AG08395 (cell line): ENCODE measurements at places on chromosomes 2 and 18.

DNA sequence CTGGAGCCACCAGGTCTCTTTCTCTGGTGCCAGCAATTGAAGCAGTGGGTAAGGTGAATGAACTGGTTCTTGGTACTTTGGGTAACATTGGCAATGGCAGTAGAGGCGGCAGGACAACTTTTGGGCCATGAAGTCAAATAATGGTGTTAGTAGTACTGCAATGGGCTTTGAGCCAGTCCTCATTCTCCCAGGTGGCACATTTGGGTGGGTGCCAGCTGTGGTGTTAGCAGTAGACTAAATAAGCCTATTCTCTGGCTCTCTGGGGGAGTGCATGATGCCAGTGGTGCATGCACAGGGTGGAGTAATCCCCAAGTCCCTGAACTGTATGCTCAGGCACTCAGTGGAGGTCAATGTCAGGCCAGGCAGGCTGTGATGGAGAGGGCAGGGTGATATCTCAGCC, 120.2 kb upstream of the LRRTM4 start:
- DNase-seq: no peak

- DNase-seq: no peak
Observed at GRCh38 chr2:29010946-29011345, 29.8 kb downstream of the TOGARAM2 start.

DNA sequence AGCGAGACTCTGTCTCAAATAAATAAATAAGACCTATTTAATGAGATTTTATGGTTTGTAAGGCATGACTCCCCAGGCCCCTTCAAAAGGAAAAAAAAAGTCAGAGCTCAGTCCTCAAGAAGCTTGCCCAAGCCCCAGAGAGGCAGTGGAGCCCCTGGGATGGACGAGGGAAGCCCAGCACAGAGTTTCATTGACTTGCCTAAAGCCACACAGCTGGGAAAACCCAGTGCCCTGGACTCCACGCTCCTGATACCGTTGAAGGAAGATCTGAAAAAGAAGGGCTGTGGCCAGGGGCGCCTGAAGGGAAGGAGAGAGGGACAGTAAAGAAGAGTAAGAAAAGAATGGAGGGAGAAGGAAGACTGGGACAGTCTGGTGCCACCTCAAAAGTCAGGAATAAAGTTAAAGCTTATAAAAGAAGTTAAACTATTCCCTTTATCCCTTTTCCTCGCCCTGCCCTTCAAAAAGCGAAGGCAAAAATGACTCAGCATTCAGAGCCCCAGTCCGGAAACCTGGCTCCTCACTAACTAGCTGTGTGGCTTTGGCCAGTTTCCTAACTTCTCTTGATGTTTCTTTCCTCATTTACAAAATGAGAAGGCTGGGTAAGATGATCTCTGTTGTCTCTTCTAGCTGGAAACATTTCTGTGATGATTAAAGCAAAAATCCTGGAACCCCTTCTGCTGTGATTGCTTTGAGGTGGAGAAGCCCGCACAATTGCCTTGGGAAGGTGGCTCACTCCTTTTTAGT, 46.7 kb downstream of the LYPD1 start:
- peak; percentile 87 for DNase-seq

GRCh38 chr2:201420442-201421113, 30.7 kb downstream of the TRAK2 start:
- DNase-seq: peak; percentile 44

GRCh38 chr2:119136093-119136492, 22.5 kb downstream of the C1QL2 start:
- DNase-seq: no peak

DNA sequence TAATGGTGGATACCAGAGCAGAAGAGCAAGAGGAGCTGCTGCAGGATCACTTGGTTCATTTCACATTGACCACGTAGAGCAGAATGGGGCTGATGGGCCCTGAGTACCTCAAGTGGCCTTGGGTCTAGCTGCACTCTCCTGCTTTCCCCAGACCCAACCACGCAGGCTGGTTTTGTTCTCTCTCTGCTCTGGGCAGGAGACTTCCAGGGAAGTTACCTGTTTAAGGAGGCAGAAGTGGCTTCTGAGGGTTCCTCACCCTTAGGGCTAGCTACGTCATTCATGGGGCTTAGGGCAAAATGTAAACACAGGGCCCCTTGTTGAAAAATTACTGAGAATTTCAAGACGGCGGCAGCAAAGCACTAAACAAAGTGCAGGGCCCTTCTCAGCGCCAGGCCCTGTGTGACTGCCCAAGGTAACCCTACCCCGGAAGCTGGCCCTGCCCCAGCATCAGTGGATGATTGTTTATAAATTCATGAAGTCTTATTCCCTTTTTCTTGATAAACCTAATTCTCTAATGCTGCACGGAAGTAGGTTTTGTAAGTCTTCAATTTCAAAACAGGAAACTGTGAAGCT, 75.9 kb downstream of the TMEM182 start:
- DNase-seq: no peak

GRCh38 chr2:227052879-227053278, 111.1 kb downstream of the COL4A4 start:
- no peak for DNase-seq

- no peak for DNase-seq
Observed at GRCh38 chr2:28952836-28953211, 28.3 kb upstream of the TOGARAM2 start.

GRCh38 chr18:47868744-47869143, 61.7 kb downstream of the SMAD2 start:
- DNase-seq: no peak

DNA sequence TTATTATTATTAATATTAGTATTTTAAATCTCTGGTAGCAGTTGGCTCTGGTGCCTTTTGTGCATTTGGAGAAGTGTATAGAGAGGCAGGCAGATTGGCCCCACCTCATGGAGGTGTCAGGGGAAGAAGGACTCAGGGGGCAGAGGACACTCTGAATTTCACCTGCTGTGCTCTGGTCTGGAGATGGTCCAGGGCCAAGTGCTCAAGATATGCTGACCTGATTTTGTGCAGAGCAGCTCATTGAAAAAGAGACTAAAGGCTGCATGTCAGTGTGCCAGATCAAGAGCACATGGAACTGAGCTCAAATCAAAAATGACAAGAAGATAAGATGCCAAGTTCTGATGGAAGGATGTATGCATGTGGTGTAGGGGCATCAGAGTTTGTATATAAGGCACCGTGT, 323.6 kb upstream of the TNP1 start:
- DNase-seq: no peak

DNA sequence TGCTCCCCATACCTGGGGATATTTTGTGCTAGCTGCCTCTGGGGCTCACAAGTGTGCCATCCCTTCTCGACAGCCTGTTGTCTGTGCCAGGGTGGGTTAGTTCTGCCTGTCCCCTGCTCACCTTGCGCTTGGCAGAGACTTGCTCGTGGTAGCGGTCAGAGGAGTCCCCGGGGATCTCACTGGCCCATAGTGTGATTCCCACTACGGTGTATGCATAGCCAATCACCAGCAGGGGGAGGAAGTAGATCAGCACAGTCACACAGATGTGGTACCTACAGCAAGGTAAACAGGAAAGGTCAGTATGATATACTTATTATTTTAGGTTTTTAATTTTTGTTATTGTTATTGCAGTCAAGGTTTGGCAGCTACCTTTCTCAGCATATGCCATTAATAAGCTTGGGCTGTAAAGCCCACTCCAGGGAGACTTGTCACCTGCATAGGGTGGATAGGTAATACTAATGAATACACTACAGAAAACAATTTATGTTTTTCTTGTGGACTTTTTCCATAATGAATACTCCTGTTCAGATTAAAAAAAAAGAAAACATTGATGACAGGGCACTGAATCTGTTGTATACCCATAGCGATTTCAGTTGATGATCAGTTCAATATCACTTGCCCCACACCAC, 95.2 kb downstream of the POLE4 start:
- peak; percentile 19 for DNase-seq

DNA sequence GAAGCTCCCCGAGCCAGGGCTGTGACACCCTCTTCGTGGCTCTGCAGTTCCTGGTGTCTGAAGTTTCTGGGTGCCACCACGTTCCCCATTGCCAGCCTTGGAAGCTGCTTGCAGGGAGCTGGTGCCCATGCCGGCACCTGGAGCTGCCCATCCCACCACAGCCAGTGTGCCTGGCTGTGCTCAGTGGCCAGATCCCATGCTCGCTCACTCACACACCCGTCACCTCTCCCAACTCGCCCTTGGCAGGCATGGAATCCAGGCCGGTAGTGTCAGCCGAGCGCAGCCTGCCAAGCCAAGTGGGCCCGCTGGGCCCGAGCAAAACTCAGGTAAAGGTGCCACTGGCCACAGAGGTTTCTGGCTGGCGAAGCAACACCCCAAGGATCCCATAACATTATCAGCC, 370.2 kb downstream of the PTPRM start:
- DNase-seq: no peak

GRCh38 chr2:112880091-112880531, 30.9 kb upstream of the IL37 start:
- DNase-seq: peak; percentile 55

- DNase-seq: no peak
Observed at GRCh38 chr2:61439241-61440002, 31.5 kb downstream of the USP34 start.

DNA sequence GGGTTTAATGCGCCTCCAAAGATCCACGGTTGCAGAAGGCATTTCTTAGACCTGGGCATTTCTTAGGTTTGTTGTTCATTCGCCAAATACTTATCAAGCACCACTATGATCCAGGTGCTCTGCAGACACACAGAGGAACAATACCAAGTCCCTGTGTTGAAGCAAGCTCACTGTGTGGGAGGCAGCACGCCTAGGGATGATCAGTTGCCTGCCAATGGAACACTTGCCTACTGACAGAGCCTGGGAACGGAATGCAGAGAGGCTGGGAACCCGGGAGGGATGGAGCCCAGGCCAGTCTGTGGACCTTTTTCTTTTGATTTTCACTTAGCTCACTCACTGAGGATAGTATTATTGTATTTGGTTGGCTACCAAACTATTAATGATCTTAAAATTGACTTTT, 1.9 kb upstream of the GRP start:
- no peak for DNase-seq

- no peak for DNase-seq
Observed at GRCh38 chr2:27186613-27187345, 25.1 kb upstream of the ATRAID start.

DNA sequence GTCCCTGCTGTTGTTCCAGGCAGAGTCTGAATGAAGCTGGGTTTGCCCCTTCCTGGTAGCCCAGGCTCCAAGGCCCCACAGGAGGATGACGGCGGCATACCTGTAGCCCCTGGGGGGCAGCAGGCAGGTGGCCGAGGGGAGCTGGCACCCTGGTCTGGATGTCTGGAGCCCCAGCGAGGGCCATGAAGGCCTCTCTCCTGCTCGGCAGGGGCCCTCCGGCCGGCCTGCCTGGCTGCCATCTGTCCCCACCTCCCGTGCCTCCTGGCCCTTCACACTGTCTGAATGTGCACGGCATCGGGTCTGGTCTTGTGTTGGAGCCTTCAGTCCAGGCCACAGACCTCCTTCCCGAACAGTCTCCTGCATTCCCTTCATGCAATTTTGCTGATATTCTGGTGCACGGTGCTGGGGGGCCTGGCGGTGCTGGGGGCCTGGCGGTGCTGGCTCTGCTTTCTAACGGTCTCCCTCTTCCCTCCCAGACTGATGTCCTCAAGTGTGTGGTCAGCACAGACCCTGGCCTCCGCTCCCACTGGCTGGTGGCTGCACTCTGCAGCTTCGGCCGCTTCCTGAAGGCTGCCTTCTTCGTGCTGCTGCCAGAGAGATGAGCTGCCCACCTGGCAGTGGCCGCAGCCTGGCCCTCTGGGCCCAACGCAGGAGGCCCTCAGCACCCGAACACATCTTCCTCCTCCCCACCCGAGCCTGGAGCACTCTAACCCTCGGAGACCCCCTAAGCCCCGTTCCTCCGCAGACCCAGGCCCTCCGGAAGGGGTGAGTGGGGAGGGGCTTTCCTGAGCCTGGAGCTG, 13.5 kb downstream of the BOK start:
- no peak for DNase-seq

- DNase-seq: no peak
Observed at GRCh38 chr2:46878886-46879285, 36.7 kb downstream of the MCFD2 start.

GRCh38 chr2:174691201-174691779, 73.0 kb downstream of the CHRNA1 start:
- no peak for DNase-seq

- DNase-seq: no peak
Observed at GRCh38 chr2:46006473-46007025, 290.7 kb upstream of the EPAS1 start.

DNA sequence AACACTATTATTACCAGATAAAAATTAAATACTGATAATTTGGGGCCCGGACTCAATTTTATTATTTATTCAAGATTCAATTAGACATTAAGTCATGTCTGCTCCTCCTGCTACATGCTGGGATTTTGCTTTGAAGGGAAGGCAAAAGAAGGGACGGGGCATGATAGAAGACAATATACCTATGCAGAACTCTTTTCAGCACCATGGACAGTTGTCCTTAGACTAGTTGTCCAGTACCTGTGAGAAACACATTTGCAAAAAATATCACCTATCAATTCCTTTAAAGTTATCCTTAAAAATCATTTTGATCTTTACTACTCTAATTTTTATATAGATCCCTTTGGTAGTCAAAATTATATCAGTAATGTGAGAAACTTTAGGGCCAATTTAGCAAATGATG, 100.2 kb upstream of the SULT1C3 start:
- no peak for DNase-seq

GRCh38 chr2:241886840-241887447, 17.4 kb downstream of the RTP5 start:
- no peak for DNase-seq

DNA sequence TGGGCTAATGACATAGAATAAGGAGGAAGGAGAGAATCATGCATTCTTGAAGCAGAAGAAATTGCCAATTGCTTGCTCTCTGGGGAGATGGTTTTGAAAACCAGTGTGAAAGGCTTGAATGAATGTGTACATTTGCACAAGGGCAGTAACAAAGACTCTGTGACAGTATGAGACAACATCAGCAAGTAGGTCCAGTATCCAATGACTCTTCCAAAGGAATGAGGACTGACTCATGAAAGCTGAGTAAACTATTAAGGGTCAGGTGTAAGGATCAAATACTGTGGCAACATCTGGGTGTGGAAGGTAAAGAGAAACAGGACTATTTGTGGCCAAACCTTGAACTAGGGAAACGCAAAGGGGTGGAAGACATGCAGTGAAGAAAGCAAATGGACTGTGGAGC, 886.0 kb upstream of the CHAC2 start:
- DNase-seq: no peak
